ENCODE measurements at places on chromosomes 6 and 20.

DNA sequence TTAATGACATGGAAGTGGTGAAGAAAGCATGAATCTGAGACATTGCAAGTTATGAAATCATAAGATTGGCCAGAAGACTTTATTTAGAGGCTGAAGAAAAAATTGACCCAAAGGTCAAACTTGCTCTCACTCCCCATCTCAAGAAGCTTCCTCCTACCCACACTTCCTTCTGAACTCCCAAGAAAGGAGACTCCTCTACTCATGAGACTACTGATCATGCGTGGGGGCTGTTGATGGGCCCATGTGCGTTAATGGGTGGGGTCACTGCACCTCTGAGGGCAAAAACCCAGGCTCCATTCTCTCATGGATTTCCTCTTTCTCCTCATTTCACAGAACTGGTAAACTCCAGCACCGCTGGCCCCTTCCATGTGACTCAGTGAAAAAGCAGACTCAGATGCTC, 470.6 kb upstream of the ARID1B start:
- DNase-seq = no peak

- DNase-seq = no peak
Measured at GRCh38 chr20:63850689-63851547, 10.4 kb upstream of the ABHD16B start.

- no peak for DNase-seq
Measured at GRCh38 chr20:63587776-63588591, 13.9 kb upstream of the HELZ2 start.

- DNase-seq = no peak
Measured at GRCh38 chr6:41042226-41043055, at the start of gene TSPO2. TSS of gene TSPO2 (plus strand) at chr6:41042467. CDS start at chr6:41042986, 519 bp downstream.

DNA sequence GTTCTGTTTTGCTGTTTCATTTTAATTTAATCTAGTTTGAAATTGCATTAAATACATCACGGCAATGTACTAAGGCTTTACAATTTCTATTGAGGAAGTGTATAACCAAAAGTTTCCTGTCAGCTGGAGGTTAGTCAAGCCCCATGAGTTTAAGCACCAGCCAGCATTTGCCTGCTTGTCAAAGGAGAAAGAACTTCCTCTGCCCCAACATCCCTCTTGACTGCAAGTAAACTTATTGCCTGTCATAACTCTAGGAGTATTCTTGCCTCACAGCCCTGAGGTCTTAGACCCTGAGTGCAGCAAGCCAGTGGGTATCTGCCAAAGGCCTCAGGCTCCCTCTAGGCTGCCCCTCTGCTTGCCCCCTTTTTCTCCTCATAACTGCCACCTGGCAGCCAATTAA, 106.7 kb upstream of the INSM1 start:
- no peak for DNase-seq

- no peak for DNase-seq
Measured at GRCh38 chr6:90859056-90859455, 272.2 kb upstream of the MAP3K7 start.

- no peak for DNase-seq
Measured at GRCh38 chr6:37200085-37200484, 30.1 kb downstream of the PIM1 start.

DNA sequence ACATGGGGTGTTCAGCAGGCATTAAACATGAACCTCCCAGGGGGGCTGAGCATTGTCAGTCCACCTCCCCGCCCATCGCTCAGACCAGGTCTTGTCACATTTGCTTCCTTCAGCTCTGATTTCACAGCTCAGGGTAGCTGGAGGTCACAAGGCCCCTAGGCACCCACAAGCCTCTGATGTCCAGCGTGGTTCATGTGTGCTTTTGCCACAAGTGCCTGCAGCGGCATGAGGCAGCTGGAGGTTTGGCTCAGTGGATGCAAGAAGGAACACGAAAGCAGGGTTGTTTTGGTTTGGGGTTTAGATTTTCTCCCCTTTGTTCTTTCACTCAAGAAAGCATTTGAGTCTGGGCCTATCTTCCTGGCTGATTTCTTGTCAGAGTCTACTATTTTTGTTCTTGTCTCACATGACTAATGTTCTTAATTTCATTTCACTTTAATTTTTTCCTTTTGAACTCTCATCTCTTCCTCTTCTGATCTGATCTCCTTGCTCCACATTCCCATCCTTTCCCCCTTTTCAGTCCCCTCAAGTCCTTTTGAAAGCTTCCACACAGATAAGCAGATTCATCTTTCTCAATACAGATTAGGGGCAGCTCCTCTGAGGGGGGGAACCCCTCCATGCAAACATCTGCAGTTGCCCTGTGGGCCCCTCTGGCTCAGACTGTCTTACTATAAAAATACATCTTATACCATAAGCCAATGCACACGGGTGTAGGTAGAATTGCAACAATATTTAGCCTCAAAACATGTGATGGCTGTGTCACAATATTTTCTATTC, 68.1 kb upstream of the CEP85L start:
- no peak for DNase-seq

DNA sequence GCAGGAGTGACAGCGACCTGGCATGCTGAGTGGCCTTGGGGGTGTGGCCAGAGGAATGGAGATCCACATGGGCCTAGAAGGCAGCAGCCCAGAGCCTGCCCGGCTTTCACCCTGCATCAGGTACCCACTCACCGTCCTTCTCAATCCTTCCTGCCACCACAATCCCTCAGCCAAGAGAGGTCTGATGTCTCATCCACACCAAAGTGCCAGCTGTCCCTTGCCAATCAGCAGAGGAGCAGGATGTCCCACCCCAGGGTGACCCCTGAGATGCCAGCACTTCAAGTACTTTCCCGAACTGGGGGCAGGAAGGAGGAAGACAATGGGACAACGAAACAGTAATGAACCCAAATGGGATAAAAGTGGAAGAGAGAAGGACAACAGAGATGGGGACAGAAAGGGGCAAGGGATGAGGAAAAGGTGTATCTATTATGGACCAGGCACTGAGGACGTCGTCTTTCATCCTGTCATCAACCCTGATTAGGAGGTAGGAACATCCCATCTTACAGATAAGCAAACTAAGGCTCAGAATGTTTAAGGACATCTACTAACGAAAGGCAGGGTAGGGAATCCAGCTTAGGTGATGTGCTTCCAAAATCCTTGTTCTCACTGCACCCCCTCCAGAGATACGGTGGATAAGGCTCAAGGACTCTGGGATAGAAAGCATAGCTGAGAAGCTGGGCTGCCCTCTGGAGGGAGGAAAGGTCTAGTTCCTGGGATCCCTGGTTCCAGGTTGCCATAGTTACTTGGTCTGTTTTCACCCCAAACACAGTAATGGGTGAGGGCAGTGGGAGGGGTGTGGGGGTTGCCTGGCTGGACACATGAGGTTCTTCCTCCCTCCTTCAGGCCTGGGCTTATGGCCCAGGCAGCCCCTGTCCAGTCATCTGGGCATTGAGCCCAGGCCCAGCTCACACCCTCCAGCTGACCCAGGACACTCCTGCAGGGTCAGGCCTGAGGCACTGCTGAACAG, 4.5 kb upstream of the TNXB start:
- peak; percentile 95 for DNase-seq

GRCh38 chr20:12977328-12978125, 31.2 kb upstream of the SPTLC3 start:
- DNase-seq = no peak

DNA sequence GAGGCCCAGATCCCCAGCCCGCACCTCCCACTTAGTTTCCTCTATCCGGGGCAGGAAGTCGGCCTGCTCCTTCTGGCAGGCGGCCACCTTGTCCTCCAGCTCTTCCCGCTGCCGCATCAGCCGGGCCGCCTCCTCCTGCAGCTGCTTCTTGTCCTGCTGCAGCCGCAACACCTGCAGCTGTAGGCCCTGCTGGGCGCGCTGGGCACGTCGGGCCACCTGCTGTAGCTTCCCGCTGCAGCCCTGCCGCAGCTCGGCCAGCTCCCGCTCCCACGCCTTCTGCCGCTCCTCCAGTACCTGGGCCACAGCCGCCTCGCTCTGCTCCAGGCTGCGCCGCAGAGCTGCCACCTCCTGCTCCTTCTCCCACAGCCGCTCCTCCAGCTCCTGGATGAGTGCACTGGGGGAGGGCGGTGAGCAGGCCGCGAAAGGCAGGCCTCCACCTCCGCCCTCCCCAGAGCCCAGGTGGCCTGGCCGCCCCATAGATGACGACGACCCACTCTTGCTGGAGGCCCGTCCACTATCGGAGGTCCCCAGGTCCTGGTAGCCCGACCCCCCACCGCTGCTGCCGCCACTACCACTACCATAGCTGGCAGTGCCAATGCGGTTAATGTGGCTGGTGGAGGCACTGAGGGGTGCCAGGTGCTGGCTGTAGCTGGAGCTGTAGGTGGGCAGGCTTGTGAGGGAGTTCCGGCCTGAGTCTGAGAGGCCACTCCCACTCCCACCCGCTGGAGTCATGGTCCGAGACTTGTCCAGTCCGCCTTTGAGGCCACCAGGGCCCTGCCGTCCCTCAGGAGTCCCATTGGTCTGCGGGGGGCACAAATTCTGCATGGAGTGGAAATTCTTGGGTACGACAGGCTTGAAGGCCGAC, 6.0 kb upstream of the FASTKD5 start:
- DNase-seq = no peak

DNA sequence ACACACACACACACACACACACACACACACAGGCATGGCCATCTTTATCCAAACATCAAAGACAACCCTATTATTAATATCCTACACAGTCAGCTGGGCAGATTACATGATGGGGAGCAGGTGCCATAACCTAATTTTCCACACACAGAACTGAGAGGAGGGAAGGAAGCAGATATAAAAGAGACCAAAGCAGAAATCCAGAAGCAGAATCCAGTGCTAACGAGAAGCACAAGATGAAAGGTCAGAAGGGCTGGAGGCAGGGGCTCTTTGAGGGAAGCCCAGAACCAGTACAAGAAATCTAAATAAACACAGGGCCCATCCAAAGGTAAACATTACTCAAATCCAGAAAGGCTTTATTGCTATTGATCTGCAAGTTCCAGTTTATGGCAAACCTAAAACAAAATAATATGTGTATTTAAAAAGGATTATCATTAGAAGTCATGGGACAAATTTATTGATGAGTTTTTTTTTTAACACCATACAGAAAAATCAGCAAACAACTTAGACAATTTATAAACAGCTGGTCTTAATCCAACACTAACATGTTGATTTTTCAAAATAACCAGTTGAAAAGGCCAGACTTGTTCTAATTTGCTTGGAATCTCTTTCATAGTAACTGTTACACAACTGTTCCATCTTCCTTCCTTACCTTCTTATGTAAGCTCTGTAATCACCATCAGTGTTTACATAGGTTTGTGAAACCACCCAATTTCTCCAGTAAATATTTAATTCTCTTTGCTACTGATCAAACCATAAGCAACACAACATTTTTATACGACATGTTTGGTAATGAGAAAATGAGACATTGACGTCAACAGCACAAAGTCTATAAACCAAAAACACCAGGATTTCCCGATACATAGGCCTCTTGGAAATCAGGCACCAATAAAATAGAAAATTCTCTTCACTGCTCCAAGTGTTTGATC, 34.2 kb downstream of the SLC23A2 start:
- no peak for DNase-seq

DNA sequence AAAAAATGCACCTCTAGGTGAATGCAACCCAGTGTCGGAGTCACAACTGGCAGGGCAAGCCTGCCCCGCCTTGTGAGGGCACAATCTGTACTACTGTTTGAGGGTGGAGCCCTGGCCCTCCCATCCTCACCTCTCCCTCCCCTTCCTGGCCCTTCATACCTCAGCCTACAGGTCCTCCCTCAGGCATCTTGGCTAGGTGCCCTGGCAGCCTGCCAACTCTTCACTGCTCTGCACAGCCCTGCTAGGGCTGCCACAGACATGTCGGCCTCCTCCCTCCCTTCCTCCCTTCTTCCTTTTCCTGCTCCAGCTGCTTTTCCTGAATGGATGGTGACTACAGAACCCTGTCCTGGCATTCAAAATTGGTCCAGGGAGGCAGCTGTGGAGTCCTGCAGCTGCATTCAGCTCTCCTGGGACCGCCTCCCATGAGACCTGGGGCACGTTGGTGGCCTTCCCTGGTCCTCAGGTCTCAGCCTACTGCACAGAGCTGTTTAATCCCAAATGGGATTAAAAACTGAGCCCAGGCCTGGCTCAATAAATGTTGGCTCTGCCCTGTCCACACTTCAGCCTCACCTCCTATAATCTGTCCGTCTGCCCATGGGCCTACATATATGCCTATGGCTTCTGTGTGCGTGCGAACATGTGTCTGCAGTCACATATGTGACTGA, 52.7 kb downstream of the CDH22 start:
- peak; percentile 14 for DNase-seq

- DNase-seq = no peak
Measured at GRCh38 chr20:45080867-45081624, 19.9 kb downstream of the KCNS1 start.

GRCh38 chr6:88220493-88220892, 54.3 kb upstream of the CNR1 start:
- no peak for DNase-seq

DNA sequence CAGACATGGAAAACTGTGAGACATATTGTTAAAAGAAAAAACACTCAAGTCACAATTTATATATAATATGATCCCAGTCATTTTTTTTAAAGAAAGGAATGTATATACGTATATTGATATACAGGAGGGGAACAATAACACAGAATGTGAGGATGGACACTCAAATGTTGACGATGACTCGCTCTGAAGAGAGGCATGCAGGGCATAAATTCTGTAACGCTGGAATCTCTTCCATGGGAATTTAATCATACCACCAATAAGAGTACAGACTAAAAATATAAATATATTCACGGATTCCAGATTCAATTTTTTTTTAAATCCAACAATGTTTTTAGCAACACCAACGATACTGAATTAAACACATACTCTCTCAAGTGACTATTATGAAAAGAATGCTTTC, 106.9 kb upstream of the CCDC28A start:
- peak; percentile 22 for DNase-seq

GRCh38 chr6:108546079-108547049, 14.4 kb upstream of the FOXO3 start:
- DNase-seq = no peak

DNA sequence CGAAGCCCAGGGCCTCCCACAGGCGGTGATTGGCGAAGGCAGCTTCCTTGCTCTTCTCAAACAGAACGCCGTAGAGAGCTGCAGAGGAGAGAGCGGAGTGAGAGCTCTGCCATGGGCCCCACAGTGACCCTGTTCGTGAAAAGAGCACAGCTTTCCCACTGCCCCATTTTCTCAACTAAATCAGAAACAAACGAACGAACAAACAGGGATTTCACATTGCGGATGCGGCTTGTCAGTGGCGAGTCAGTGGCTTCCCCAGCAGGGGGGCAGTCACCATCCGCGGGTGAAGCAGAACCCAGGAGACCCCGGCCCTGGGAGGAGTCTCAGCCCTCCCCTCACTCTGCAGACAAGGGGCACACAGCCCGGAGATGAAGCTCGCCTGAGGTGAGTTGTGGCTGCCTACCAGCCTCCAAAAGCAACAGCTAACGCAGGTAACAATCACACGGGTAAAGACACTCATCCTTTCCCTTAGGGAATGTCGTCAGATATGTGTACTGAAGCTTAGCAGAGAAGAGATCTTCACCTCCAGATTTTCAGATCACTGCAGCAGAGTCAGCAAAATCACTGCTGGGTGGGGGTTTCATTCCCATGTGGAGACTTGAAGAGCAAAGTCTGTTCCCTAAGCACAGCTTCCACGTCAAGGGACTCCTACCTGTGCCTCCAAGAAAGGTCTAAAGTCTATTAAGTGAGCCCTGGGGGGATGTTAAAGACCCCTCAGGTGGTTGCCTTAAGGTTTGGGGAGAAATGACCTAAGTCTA, 51.2 kb upstream of the GPR31 start:
- no peak for DNase-seq

GRCh38 chr6:112044856-112045255, 9.0 kb upstream of the CCN6 start:
- peak; percentile 68 for DNase-seq

Data from HS-27A (cell line).